ENCODE measurements at places on chromosomes 4 and X.

- no peak for DNase-seq
Observed at GRCh38 chr4:7862561-7863192, 77.0 kb downstream of the AFAP1 start.

- DNase-seq = no peak
Observed at GRCh38 chr4:106695501-106696262, 327.1 kb upstream of the GIMD1 start.

- peak; percentile 16 for DNase-seq
Observed at GRCh38 chr4:95556207-95556859, 7.6 kb upstream of the UNC5C start.

DNA sequence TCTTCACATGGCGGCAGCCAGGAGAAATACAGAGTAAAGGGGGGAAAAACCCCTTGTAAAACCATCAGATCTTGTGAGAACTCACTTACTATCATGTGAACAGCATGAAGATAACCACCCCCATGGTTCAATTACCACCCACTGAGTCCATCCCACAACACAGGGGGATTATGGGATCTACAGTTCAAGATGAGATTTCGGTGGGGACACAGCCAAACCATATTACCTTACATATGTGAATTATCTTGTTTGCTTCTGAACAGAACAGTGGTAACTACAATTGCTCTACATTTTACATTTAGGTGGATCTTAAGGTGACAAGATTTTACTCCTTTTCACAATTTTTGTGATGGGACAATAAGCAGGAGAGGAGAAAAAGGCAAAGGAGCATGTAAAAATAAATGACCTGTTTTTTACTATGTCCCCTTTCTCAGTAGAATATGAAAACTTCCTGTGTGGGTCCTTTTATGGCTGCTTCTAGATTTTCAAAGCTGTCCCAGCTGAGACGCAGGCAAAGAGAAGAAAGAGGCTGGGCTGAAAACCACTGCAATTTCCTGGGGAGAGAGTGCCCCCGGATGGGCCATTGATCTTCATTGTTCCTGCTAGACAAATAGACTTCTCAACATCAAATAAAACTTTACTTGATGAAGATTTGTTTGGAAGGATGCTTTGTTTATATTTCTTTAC, 45.9 kb upstream of the PGM2 start:
- DNase-seq = peak; percentile 15

DNA sequence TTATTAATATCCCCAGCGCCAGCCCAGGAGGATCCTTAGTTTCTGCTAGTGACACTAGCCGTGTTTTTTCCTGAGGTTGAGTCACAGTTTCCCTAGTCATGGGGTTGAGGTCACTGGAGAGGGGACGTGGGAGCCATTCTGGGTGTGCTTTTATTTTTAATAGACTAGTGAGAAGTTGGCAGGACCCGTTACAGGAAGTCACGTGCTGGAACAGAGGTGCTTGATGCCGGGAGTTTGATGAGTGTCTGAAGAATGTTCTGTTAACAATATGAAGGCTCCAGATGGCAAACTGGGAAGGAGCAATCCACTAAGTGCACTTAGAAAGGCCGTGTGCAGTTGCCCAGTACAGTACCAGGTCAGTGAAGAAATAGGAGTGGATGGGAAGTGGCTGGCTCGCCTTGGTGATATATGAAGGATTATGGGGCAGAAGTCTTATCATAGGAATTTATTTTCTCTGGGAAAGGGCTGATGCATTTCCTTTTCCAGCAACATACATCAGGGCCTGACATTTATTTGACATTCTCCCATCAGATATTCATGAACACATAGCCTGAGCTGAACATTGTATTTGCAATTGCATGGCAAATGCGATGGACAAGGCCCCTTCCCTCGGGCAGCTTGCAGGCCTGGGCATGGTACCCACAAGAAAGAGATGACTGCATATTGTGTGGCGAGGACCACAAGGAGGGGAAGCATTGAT, 291.8 kb downstream of the FBXW7 start:
- DNase-seq = peak; percentile 24

GRCh38 chr4:120922381-120923206, at the start of gene PRDM5:
TSS of gene PRDM5 (minus strand) at chr4:120922726. CDS start at chr4:120922608, 118 bp downstream.
- DNase-seq = peak; percentile 16

- no peak for DNase-seq
Observed at GRCh38 chrX:10231461-10231860, 74.7 kb downstream of the CLCN4 start.

DNA sequence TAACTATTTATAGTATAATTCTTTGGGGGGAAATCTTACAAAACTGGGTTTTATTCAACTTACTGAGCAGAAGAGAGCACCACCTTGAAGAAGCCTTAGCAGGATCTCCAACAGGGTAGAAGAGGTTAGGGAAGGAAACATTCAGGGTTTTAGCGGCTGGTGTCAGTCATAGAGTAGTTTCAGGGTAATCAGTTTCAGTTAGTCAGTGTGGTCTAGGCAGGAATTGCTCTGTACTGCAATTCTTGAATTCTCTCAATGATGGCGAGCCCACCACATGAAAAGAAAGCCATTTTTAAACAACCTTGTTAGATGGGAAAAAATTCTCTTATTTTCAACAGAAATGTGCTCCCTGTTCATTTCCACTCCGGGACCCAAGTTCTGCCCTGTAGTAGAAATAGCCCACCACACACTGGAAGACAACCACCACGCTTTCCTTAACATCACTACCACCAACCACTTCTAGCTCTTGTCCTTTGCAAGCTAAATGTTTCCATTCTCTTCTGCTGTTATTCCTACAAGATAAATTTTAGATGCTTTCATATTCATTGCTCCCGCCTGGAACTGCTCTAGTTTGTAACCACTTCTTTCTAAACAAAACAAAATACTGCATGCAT, 25.9 kb downstream of the COL25A1 start:
- no peak for DNase-seq

- DNase-seq = peak; percentile 15
Observed at GRCh38 chrX:152821145-152821765, 9.3 kb downstream of the CETN2 start.

DNA sequence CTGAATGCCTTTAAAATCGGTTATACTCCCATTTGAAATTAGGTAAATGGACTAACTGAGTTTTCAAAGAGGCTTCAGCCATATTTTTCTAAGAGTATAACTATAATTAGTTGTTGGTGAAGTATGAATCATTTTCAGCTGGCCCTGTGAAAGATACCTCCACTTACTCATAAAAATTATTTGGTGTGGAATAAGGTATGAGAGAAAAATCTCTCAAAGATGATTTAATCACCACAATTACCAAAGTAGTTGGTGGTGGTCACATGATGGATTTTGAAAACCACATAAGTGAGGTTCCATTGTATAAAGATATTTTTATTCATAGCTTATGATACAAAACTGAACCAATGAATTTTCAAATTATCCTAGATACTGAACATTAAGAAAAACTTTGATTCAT, 9.0 kb upstream of the KLHL2 start:
- DNase-seq = no peak

GRCh38 chr4:135408109-135408508, 1206.5 kb upstream of the PABPC4L start:
- no peak for DNase-seq

GRCh38 chr4:80127870-80128419, 54.9 kb upstream of the ANTXR2 start:
- no peak for DNase-seq
